Bronchus fibroblast of lung (primary cell): ENCODE measurements at places on chromosomes 16 and 17. TPM values are rescaled to one million over a fixed set of nuclear protein-coding genes. Genes with fewer than 3 reads are reported as not detected.

Gene SHISA6
- total RNA-seq = not detected in 2 replicates

Gene TLCD2
- total RNA-seq = 1.0 TPM in 2 replicates

Gene RTN4RL1
- 0.30 and 0.34 TPM in 2 replicates for total RNA-seq

Gene ZNF750
- not detected in 2 replicates for total RNA-seq

Gene CTRL
- total RNA-seq = 1.0 and 1.3 TPM in 2 replicates

Gene CCL2
- total RNA-seq = 4.2 and 6.7 TPM in 2 replicates

Gene PERCC1
- not detected in 2 replicates for total RNA-seq

Gene SLC6A2
- total RNA-seq = not detected in 2 replicates

Gene AOC2
- 0.34 and 0.74 TPM in 2 replicates for total RNA-seq

Gene GNG13
- not detected in 2 replicates for total RNA-seq

Gene SLC12A3
- not detected in 2 replicates for total RNA-seq

Gene TVP23B
- total RNA-seq = 16.2 and 21.9 TPM in 2 replicates

Gene TTYH2
- 2.5 and 5.2 TPM in 2 replicates for total RNA-seq
